MCF 10A (cell line): ENCODE measurements at places on chromosomes 13 and 19. TPM values are rescaled to one million over a fixed set of nuclear protein-coding genes. Genes with fewer than 3 reads are reported as not detected.
A peak's percentile ranks its signal among the peaks of the same experiment; 100 is the strongest.

DNA sequence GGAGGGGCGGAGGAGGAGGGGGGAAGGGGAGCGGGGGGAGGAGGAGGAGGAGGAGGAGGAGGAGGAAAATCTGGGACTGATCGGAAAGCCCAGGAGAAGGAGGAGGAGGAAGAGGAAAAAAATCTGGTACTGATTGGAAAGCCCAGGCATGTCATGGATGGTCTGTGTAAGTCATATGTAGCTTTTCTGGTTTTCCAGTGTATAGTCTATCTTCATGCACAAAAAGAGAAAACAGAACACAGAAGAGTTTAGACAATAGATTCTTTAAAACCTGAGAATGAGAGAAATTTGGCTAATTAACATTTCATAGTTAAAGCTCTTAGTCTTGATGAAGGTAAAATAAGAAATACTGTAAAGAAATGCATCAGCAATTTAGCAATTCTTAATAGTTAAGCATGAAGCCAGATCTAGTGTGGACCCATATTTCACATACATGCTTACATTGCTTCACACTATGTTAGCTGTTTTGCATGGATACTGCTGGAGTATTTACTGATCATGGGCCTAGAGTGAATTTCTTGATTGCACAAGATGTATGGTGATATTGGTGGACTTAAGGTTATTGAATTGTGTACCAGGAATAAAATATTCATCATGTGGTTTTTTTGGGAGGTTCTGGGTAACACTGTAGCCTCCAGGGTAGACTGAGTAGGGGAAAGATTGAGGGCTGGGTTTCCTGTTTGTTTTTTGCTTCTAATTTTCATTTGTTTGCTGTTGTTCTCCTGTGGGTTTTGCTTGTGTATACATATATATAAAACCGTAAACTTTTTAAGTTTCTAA is 41.4 kb downstream of the SUCLA2 start:
- peak; percentile 6 for DNase-seq

- DNase-seq: no peak
Measured at GRCh38 chr13:25489238-25489637, 117.5 kb downstream of the ATP8A2 start.

- DNase-seq: no peak
Measured at GRCh38 chr13:94056362-94056990, 423.0 kb downstream of the DCT start.

Gene CLIP3
- total RNA-seq: 1.2 and 2.3 TPM in 2 replicates

Gene MIPEP
- 19.1 and 24.7 TPM in 2 replicates for total RNA-seq

GRCh38 chr19:18300930-18301717 is 19.7 kb upstream of the JUND start:
- DNase-seq: peak; percentile 68

GRCh38 chr19:873084-873483 is 13.6 kb downstream of the CFD start:
- DNase-seq: peak; percentile 89

Gene ZNF763
- 0.23 and 0.25 TPM in 2 replicates for total RNA-seq

GRCh38 chr13:45682494-45683008 is 19.6 kb upstream of the CBY2 start:
- DNase-seq: no peak

DNA sequence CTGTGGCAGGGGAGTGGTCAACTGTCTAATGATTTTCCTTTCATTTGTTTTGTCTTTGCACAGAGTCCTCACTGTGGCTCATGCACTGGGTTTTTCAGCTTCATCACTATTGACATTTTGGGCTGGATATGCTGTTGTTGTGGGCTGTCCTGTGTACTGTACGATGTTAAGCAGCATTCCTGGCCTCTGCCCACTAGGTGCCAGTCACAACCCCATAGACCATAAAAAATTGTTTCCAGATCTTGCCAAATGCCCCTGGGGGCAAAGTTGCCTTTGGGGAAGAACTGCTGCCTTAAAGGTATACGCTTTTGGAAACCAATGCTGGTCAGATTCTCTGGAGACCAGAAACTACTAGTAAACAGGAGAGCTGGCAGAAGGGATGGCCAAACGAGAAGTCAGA is 310.4 kb downstream of the SPRY2 start:
- DNase-seq: peak; percentile 84

DNA sequence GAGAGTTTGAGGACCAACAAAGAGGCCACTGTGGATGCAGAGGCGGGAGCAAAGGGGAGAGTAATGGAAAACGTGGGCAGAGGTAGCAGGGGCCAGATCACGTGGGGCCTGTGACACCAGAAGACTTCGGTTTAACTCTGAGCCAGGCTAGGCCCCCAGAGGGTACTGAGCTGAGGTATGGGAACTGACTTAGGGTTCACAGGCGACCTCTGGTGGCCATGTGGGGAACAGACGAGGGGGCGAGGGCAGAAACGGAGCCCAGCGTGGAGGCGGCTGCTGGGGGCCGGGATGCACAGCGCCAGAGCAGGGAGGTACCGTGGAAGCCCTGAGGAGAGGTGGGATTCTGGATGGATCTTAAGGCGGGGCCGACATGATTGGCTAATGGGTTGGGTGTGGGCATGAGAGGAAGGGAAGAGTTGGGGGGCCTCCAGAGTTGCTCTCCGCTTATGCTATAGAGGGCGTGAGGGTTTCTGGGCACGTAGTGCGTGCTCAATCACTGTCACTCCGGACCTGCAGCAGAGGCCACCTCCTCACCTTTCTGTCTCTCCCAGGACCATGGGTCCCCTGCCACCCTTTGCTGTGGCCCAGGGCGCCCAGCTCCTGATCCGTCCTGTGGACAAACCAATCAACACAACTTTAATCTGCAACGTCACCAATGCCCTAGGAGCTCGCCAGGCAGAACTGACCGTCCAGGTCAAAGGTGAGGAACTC is 13.7 kb downstream of the PVR start:
- peak; percentile 65 for DNase-seq

DNA sequence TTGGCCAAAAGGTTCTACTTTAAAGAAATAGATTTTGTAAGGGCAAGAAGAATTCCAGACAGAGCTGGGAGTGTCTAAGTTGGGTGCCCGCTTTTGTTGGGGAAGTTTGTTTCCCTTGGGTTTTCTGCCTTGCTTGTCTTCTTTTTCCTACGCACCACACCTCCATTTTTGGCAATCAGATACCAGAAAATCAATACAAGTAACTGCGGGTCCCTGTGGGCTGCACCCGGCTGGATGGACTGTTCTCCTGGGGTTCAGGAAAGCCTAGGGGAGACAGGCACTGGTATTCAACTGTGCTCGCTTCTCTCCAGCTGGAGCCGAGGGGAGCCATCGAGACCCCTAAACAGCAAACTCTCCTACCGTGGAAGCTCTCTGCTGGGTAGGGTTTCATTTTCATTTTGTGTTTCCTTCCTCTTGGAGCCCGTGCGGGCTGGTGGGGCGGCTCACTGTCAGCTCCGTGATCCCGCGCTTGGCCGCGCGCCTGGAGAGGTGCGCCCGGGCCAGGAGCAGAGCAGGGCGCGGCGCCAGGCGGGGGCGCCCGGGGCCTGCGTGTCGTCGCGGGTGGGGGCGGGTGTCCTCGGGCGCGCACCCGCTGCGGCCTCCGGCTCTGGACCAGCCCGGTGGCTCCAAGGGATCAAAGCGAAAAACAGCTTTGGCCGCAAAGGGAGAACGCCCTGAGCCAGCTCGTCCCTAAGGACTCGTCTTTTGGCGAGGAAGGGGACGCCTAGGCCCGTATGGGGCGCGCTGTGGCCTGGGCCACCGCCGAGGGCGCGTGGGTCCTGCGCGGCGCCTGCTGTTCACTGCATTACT is 347.2 kb downstream of the ZNF536 start:
- DNase-seq: no peak

DNA sequence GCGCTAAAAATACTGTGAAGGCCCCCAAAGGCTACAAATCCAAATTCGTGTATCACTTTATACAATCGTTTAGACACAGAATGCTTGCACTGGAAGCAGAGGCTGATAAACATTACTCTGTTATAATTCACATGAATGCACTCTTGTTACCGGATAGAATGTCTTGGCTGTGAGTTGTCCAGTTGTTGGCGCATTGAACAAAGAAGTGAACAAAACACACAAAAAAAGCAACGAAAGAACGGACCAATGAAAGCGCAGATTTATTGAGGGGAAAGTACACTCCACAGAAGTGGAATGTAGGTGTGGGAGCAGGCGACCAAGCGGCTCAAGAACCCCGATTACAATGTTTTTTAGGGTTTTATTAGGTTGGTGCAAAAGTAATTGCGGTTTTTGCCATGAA is 529 bp upstream of the ZNF418 start:
- DNase-seq: no peak

Gene ABHD8
- 4.1 and 6.4 TPM in 2 replicates for total RNA-seq

GRCh38 chr13:40255551-40255950 is 410.9 kb downstream of the FOXO1 start:
- DNase-seq: no peak

Gene NLRP7
- total RNA-seq: not detected in 2 replicates

Gene LILRB5
- not detected in 2 replicates for total RNA-seq

- no peak for DNase-seq
Measured at GRCh38 chr13:21347753-21348318, 111.3 kb downstream of the ZDHHC20 start.

DNA sequence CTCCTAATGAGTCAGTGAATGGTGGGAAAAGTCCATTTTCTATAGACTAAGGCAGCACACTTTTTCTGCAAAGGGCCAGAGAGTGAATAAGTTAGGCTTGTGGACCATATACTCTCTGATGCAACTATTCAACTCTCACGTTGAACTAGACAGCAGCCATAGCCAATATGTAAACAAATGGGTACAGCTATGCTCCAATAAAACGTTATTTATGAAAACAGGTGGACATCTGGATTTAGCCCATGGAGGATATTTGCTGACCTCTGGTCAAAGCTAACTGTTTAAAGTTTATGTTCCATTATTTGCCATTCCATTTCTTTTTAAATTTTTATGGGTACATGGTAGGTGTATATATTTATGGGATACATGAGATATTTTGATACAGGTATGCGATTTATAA is 4.7 kb upstream of the CCDC169 start:
- DNase-seq: no peak

GRCh38 chr13:98994080-98994479 is 16.2 kb upstream of the DOCK9 start:
- no peak for DNase-seq

- no peak for DNase-seq
Measured at GRCh38 chr13:41763782-41764181, 197.1 kb downstream of the VWA8 start.

DNA sequence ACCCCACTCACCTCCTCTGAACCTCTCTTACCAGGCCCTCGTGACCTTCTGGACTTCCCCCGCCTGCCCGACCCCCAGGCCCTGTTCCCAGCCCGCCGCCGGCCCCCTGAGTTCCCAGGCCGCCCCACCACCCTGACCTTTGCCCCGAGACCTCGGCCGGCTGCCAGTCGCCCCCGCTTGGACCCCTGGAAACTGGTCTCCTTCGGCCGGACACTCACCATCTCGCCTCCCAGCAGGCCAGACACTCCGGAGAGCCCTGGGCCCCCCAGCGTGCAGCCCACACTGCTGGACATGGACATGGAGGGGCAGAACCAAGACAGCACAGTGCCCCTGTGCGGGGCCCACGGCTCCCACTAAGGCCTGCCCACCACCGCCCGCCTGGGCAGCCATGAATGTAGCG is 3.2 kb downstream of the TTC9B start:
- no peak for DNase-seq

GRCh38 chr19:2949939-2950285 is 5.1 kb upstream of the ZNF77 start:
- no peak for DNase-seq

Gene ZNF724
- total RNA-seq: 5.3 and 6.9 TPM in 2 replicates

DNA sequence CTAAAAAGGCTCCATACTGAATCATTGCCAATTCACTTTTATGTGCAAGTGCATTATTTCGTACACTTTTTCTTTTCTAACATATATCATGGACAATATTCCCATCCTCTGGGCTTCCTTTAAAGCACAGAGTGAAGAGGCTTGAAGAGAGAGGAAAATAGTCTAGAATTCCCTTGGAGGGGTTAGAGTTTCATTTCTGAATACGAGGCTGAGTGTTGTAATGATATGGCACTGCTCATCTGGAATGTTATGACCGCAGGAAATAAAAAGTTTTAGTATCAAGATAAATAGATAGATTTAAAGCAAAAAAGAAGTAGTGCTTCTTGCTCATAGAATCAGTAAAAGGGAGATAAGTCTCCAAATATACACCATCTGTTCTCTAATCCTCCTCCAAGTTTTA is 412.3 kb upstream of the SLITRK1 start:
- DNase-seq: no peak

DNA sequence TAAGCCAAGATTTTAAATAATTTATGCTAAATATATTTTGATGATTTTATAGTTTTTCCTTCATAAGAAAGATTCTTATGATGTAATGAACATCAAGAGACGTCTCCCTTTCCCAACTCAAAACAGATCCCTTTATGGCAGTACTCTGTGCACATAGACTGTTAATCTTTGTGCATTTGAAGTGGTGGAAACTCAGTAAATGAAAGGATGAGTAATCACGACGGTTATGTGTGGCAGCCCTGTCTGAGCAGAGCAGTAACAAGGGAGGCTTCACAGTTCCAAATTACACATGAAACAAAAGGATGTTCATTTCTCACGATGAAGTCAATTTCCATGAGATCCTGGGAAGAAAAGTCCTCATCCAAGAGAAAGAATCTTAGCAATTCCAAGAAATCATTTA is 498.1 kb downstream of the KLF5 start:
- DNase-seq: peak; percentile 11

- no peak for DNase-seq
Measured at GRCh38 chr13:44414716-44415115, 41.1 kb downstream of the SERP2 start.

Gene DMWD
- 57.5 and 71.6 TPM in 2 replicates for total RNA-seq

DNA sequence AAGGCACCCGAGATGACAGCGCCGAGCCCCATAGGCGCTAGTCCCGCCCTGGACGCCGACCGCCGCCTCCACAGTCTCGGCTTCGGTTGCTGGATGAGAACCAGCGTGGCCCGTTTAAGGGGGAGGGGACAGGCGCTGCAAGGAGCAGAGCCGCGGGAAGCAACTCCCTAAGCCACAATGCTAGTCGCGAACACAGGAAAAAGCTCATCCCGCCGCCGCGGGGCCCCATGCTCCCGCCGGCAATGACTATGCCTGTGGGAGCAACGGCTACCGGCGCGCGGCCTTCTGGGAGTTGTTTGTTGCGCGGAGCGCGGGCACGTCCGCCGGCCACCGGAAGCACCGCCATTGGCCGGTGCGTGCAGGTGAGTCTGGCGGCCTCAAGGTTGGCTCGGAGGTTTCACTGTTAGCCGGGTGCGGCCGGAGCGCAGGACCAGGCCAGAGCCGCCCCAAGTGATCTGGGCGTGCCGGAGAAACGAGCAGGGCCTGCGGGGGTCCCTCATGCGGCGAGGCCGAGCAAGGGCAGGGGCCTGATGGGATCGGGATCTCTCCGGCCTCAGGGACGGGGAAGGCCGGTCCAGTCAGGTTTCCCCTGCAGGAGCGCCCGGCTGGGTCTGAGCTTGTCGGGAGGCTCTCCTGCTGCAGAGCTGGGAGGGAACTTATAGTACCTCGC is at the start of gene ZNF544:
Gene ZNF544, plus strand, starts transcription at position 330 of the 670 bp plus-strand sequence. CDS start 15,110 bp downstream, outside the sequence.
- peak; percentile 84 for DNase-seq

- no peak for DNase-seq
Measured at GRCh38 chr19:48113190-48113917, 2.7 kb upstream of the PLA2G4C start.

GRCh38 chr13:72834601-72835000 is 52.7 kb downstream of the PIBF1 start:
- no peak for DNase-seq

- no peak for DNase-seq
Measured at GRCh38 chr13:45847554-45848224, 3.9 kb downstream of the SIAH3 start.
